ENCODE measurements at places on chromosomes 6 and 20. TPM values are rescaled to one million over a fixed set of nuclear protein-coding genes. Genes with fewer than 3 reads are reported as not detected.

Gene CYP39A1
- 2.9 TPM for total RNA-seq

Gene SIGLEC1
- total RNA-seq, result 2.1 TPM

Gene PGC
- not detected for total RNA-seq

Gene SLC17A3
- total RNA-seq, result not detected

Gene RNF217
- total RNA-seq, result 43.3 TPM

Gene GABBR1
- 14.0 TPM for total RNA-seq

Gene HECA
- total RNA-seq, result 16.2 TPM

Gene RIN2
- 26.0 TPM for total RNA-seq

Gene SYCP2L
- total RNA-seq, result 2.6 TPM

Gene LSM2
- total RNA-seq, result 42.0 TPM

Gene CDK5RAP1
- total RNA-seq, result 20.3 TPM

Gene POPDC3
- total RNA-seq, result 48.5 TPM

Gene CAPN11
- 0.18 TPM for total RNA-seq

Gene SASH1
- 42.2 TPM for total RNA-seq

Gene HLA-DQA1
- 2.6 TPM for total RNA-seq

Gene CFAP61
- total RNA-seq, result 0.71 TPM

Gene BCL2L1
- total RNA-seq, result 27.5 TPM

Gene GHRH
- total RNA-seq, result not detected

Gene DYNLT2
- total RNA-seq, result 3.1 TPM

Gene SIRPG
- total RNA-seq, result not detected

Gene XKR7
- 0.04 TPM for total RNA-seq

Gene C20orf141
- not detected for total RNA-seq

Gene ADGRB3
- total RNA-seq, result 1.5 TPM

Gene GZF1
- total RNA-seq, result 10.8 TPM

Gene RIPPLY2
- total RNA-seq, result not detected

Gene ANKRD6
- total RNA-seq, result 7.7 TPM

Gene RBM12
- total RNA-seq, result 44.1 TPM

Gene BCAS4
- total RNA-seq, result 4.0 TPM

Gene OR2H1
- total RNA-seq, result not detected

Gene SCUBE3
- 0.40 TPM for total RNA-seq

Gene GLYATL3
- not detected for total RNA-seq

Gene C4B
- 15.6 TPM for total RNA-seq

Gene RAET1L
- total RNA-seq, result not detected

Gene NDUFAF5
- total RNA-seq, result 26.0 TPM

Gene LY6G6F
- total RNA-seq, result not detected

Gene TFAP2C
- 0.09 TPM for total RNA-seq

Gene NRN1
- 23.9 TPM for total RNA-seq

Gene RHAG
- total RNA-seq, result 0.35 TPM

Gene GUCA1A
- 0.04 TPM for total RNA-seq

Measured in muscle of leg (tissue), 16 donors.